ENCODE measurements at places on chromosomes 2 and 18.

DNA sequence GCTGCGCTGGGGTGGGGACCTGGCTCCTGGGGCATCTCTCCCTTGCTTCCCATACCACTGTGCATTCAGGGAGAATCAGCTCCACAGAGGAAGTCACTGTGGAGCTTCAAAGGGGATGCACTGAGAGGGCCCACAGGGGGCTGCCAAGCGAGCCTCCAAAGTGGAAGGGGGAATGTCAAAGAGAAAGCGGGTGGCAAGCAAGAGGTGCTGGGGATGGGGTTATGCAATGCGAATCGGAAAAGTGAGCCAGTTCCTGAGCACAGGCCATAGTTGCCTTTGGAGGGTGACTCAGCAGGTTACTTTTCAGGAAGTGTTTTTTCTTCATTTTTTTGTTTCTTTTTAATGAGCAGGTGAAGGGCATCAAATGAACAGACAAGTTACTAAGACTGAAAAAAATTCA is 17.6 kb downstream of the PMAIP1 start:
- DNase-seq = no peak

DNA sequence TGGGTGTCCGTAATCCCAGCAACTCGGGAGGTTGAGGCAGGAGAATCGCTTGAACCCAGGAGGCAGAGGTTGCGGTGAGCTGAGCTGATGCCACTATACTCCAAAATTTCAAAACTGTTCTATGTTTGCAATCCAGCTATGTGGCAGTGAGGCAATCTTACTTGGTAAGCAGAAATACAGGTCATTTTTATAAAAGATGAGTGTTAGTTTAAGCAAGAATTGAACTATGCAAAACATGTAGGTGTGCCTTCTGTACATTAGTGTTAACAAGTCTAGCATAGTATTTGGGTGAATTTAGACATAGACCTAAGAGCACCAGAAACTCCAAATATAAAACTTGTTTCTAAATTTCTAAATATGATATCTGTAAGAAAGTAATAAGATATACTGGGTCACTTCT is 7.2 kb downstream of the DSC1 start:
- no peak for DNase-seq

- no peak for DNase-seq
These were observed 76.6 kb downstream of the CLIP4 start for GRCh38 chr2:29191817-29192216.

GRCh38 chr18:715626-716025 is 3.2 kb upstream of the ENOSF1 start:
- no peak for DNase-seq

DNA sequence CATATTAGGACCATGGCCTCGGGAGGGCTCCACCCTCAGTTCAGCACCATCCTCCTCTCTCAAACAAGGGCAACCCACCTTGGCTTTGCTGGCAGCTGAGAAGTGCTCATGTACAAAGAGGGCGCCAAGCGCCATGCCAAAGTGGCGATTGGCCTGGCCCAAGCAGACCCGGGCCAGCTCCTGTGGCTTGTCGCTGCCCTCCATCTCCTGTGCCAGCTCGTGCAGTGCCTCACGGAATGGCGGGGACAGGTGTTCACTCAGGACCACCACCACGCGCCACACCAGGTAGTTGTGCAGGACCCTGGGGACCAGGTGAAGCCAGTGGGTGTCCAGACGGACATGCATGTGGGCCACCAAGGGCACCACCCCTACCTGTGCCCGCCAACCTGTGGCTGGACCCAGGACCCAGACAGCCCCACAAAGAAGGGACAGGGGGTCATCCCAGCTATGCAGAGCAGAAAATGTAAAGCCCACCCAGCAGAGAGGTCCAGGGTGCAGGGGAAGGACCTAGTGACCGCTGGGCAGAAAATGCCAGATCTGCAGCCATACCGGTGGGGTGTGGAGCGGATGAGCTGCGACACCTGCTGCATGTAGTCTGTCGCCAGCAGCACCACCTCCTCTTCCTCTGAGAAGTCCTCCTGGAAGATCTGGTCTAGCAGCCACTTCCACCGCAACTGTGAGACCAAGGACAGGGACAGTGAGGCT is 3.6 kb downstream of the ECEL1 start:
- DNase-seq = no peak

DNA sequence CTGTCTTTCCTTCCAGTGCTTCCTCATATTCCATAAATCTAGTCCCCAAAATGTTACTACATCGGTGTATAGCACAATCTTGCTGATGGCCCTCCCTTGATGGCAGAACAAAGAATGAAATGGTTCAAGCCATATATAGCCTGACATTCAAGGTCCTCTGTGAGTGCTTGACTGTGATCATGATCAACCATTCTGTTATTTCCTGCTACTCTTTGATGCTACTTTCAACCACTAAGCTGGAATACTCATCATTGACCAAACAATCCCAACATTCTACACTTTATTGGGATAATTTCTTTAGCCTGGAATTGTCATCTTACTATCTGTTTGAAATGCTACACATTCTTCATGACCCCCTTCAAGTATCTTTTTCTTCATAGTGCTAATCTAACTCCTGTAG is 633.9 kb downstream of the PLCL1 start:
- no peak for DNase-seq

- no peak for DNase-seq
These were observed 45.4 kb upstream of the REG3G start for GRCh38 chr2:78980152-78980465.

All from activated naive CD4-positive, alpha-beta T cell (primary cell).